B cell (primary cell): ENCODE measurements at places on chromosomes 2 and 18.

DNA sequence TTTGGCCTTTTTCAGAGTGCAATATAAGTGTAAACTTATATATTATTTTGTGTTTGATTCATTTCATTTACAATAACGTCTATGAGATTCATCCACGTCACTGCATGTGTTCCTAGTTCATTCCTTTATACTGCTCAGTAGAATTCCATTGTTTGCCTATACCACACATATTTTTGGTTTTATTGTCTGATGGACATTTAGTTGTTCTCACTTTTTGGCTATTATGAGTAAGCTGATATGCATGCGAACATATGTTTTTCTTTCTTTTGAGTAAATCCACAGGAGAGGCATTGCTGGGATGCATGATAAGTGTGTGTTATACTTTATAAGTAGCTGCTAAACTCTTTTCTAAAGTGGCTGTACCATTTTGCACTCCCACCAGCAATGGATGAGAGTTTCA, 314.8 kb upstream of the HS6ST1 start:
- H3K36me3 ChIP-seq, result no peaks in the 10 kb centered on the region
- no peak for DNase-seq
- H3K4me1 ChIP-seq, result no peaks in the 10 kb centered on the region

- no peak overlapping the region for H3K27ac ChIP-seq
- DNase-seq, result no peak
- peaks cover 20% of the 10 kb centered on the region for H3K4me1 ChIP-seq
- no peak overlapping the region for H3K4me3 ChIP-seq
- no peaks in the 10 kb centered on the region for H3K36me3 ChIP-seq
Measured at GRCh38 chr2:187171318-187171717, 276.7 kb downstream of the CALCRL start.

- no peaks in the 10 kb centered on the region for H3K27me3 ChIP-seq
- no peak overlapping the region for H3K27ac ChIP-seq
- DNase-seq, result no peak
Measured at GRCh38 chr18:63878925-63879324, 8.6 kb upstream of the SERPINB2 start.

DNA sequence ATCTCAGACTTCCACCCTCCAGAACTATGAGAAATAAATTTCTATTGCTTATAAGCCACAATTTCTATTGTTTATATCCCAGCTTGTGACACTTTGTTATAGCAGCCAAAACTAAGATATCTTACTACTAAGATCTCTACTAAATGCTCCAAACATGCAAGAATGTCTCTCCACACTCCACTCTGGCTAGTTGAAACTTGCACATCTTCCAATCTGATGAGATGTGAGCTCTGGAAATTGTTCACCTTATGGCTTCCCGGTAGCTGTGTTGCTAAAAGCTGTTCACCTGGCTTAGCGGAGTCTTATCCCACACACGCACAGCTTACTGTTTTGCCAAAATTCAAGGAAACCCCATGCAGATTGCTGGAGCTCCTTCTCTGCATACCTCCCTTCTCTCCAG, 43.9 kb downstream of the PKDCC start:
- no peak for DNase-seq
- H3K36me3 ChIP-seq, result no peaks in the 10 kb centered on the region
- no peak overlapping the region for H3K27ac ChIP-seq
- no peak overlapping the region for H3K4me3 ChIP-seq

DNA sequence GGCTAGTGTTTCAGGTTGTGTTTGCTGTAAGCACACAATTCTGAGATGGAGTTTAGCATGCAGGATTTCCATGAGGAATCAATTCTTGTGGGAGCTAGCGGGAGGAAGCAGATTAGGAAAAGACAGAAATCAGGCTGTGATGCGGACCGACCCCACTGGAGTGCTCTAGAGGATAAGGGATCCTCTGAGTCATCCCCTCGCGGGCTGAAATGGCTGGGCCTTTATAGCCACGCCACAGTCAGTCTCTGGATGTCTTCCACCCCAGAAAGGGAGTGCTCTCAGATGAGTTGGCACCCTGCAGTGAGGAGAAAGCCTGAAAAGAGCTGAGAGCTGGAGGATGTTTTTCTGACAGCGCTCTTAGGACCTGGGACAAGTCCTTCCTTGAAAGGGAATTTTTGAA, 102.4 kb downstream of the GALNT3 start:
- no peaks in the 10 kb centered on the region for H3K36me3 ChIP-seq
- no peaks in the 10 kb centered on the region for H3K4me1 ChIP-seq
- H3K4me3 ChIP-seq, result no peak overlapping the region

- no peak for DNase-seq
- peaks cover 10% of the 10 kb centered on the region for H3K27me3 ChIP-seq
- H3K27ac ChIP-seq, result no peak overlapping the region
Measured at GRCh38 chr2:20148923-20149702, 75.8 kb downstream of the SDC1 start.

GRCh38 chr2:147460155-147460554, 384.7 kb upstream of the ACVR2A start:
- H3K36me3 ChIP-seq, result no peaks in the 10 kb centered on the region
- H3K4me1 ChIP-seq, result no peaks in the 10 kb centered on the region
- H3K4me3 ChIP-seq, result no peak overlapping the region
- no peak for DNase-seq
- no peaks in the 10 kb centered on the region for H3K27me3 ChIP-seq

DNA sequence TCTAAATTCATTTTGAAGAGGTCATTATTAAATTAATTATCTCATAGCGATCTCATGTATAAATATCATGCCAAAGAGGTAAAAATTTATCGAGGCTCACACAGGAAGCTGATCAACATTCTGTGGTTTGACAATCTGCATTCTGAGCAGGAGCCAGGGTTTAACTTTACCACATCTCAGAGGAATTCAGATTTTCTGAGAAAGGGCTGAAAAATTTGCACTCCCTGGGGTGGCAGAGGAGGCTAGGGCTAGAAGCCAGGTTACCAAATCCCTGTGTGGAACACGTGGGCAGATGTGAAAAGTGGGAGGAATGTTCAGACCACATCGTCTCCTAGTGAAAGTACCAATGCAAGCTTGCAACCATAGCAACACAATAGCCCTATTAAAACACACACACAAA, 63.5 kb upstream of the CTLA4 start:
- H3K4me3 ChIP-seq, result no peak overlapping the region
- H3K27ac ChIP-seq, result no peak overlapping the region
- H3K4me1 ChIP-seq, result no peaks in the 10 kb centered on the region
- H3K36me3 ChIP-seq, result no peaks in the 10 kb centered on the region

DNA sequence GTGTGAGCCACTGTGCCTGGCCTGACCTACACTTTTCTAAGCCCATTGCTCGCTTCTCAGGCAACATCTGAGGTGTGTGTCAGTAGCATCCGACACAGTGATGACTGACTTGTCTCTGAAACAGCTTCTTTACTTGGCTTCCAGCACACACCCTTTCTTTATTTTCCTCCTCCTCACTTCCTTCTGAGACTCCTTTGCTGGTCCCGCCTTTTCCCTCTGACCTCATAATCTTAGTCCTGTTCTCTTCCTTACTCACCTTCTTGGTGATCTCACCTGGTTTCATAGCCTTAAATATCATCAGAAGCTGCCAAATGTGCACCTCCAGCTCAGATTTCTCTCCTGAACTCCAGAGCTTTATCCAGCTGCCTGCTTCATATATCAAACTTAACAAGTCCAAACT, 66.6 kb upstream of the PELI1 start:
- no peaks in the 10 kb centered on the region for H3K27me3 ChIP-seq
- no peak overlapping the region for H3K4me3 ChIP-seq
- H3K36me3 ChIP-seq, result no peaks in the 10 kb centered on the region
- DNase-seq, result no peak

- H3K36me3 ChIP-seq, result no peaks in the 10 kb centered on the region
- H3K27me3 ChIP-seq, result no peaks in the 10 kb centered on the region
- no peak within 1 kb of the TSS for H3K4me3 ChIP-seq
- no peak within 1 kb of the TSS for H3K27ac ChIP-seq
- no peaks in the 10 kb centered on the region for H3K4me1 ChIP-seq
Measured at GRCh38 chr2:24174851-24175277, at the start of gene FAM228A. Gene FAM228A, plus strand, starts transcription at chr2:24175053. Its CDS starts 428 bp downstream, at chr2:24175481.

GRCh38 chr2:217290467-217290866, 430.6 kb upstream of the TNP1 start:
- H3K36me3 ChIP-seq, result no peaks in the 10 kb centered on the region
- H3K4me3 ChIP-seq, result no peak overlapping the region
- H3K27me3 ChIP-seq, result no peaks in the 10 kb centered on the region
- H3K4me1 ChIP-seq, result no peaks in the 10 kb centered on the region
- no peak overlapping the region for H3K27ac ChIP-seq

DNA sequence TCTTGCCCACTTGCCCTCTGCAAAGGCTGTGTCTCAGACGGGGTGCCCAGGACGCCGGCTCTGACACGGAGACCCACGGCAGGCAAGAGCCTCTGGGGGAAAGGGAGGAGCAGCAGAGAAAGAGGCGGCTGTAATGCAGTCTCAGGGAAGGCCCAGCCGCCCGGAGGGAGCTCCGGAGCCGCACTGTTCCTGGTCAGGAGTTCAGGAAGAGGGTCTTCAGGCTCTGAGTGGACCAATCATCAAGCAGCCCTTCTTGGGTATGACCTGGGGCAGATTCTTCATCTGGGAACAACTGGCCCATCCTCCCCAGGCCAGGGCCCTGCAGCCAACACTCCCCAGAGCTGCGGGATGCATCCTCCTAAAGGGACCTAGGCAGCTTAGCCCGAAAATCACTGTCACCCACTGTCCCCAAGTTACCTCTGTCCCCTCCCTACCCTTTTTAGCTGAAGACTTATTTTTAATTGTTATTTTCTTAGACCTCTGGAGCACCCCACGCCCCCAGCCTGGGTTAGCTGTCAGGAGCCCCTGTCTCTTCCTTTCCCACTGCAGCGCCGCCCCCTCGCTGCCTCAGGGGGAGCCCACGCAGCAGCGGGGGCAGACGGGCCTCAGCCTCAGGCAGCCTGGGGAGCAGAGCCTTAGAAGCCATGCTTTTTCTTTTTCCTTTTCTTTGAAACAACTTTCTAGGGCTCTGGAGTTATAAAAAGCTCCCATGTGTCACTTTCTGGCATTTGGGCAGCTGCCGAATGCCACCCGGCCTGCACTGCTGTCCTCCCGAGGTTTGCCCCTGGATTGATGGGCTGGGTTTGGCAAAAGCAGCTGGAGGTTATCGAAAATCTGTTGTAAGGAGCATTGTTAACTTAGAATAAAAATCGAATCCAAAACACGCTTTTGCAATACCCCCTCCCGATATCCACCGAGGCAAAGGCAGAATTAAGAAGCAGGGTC, 644 bp upstream of the NEU2 start:
- no peaks in the 10 kb centered on the region for H3K4me1 ChIP-seq
- DNase-seq, result no peak
- H3K27ac ChIP-seq, result no peak overlapping the region

DNA sequence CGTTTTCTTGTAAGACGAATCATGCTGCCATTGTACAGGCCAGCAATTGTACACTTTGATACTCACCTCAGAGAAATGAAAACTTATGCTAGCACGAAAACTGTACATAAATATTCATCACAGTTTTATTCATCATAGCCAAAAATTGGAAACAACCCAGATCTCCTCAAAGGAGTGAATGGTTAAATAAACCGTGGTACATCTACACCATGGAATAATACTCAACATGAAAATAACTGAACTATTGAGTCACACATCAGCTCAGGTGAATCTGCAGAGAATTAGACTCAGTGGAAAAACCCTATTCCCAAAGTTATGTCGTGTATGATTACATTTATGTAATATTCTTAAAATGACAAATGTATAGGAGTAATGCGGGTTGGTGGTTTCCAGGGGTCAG, 251.0 kb upstream of the HDAC4 start:
- H3K4me3 ChIP-seq, result no peak overlapping the region
- peaks cover 4% of the 10 kb centered on the region for H3K27me3 ChIP-seq
- no peaks in the 10 kb centered on the region for H3K36me3 ChIP-seq
- DNase-seq, result no peak

DNA sequence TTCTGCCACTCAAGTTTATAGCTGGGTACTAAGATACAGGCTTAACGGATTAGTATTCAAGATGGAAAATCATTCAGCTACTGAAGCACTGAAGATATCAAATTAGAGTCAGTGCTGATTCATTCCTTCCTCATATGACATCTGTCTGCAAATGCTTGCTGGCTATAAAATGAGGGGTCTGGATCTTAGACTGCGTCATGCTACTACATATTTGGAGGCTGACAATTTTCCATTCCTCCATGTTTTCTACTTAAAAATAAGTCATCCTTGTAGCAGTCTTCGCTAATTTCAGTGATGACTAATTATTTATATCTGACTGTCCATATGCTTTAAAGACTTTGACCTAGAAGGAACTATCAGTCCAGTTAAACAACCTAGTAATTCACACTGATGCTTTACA, 233.4 kb downstream of the RIT2 start:
- no peak overlapping the region for H3K27ac ChIP-seq
- H3K4me1 ChIP-seq, result no peaks in the 10 kb centered on the region
- no peaks in the 10 kb centered on the region for H3K27me3 ChIP-seq
- H3K36me3 ChIP-seq, result no peaks in the 10 kb centered on the region
- DNase-seq, result no peak
